Thoracic aorta (tissue), 2 donors: ENCODE measurements at places on chromosomes 12 and 14.
A peak's percentile ranks its signal among the peaks of the same experiment; 100 is the strongest.

- DNase-seq = no peak
Measured at GRCh38 chr12:94100990-94101737, 47.2 kb upstream of the PLXNC1 start.

- DNase-seq = peak; percentile 68
Measured at GRCh38 chr14:74941676-74942097, 13.7 kb downstream of the PGF start.

DNA sequence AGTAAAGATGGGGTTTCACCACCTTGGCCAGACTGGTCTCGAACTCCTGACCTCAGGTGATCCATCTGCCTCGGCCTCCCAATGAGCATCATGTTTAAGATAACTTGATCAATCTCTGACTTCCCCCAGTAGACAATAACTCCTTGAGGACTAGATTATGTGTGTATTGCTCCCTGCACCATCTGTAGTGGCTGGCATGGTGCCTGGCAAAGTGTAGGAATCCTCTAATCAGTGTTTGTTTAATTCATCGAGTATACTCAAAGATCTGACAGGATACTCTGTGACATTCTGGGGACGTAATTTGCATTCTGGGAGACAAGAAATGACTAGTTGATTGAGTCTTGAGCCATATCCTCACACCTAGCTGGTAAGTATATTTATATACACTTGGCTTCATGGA is 873.5 kb upstream of the TMEM132C start:
- no peak for DNase-seq

DNA sequence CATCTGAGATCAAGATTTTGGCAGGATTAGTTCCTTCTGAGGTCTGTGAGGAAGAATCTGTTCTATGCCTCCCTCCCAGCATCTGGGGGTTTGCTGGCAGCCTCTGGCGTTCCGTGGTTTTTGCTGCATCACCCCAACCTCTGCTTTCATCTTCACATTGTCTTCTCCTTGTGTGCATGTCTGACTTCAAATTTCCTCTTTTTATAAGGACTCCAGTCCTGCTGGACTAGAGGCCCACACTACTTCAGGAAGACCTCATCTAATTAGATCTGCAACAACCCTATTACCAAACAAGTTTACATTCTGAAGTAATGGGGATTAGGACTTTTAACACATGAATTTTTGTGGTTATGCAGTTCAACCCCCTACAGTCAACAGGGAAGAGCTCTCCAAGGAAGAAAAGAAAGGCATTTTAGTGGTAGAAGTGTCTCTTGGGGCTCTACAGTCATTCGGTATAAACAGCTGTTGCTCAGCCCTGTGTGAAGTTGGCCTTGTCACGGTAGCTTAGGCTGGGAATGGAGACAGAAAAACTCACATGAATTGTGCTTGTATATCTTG is 89.7 kb downstream of the CAND1 start:
- no peak for DNase-seq

DNA sequence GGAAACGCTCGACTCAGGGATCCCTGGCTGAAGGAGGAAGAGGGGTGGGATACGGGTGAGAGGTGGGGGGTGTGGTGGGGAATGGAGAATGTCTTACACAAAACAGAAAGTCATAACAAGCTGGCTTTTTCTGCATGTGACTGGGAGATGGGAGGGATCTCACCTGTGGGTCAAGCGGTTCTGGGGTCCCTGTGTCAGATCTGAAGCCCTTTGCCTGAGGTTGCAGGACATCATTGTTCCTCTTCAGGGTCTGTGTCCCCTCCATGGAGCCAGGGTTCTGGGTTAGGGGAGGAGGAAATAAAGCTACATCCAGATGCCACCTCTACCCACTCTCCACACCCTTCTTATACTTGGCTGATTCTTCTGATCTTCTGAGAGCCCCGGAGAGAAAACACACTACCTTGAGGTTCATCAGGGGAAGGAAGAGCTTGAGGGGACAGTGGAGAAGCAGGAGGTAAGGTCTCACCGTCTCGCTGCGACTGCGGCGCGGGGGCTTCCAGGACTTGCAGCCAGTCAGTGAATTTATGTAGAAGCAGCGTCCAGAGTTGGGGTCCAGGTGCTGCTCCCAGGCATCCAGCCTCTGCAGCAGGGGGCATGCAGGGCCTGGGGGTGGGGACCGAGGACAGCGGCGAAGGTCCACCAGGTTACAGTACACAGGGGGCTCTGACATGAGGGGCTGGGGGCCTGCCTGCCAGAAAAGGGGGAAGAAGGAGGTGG is 2.5 kb downstream of the ARHGAP9 start:
- DNase-seq = no peak

- DNase-seq = no peak
Measured at GRCh38 chr14:58640959-58641358, 3.2 kb downstream of the DACT1 start.
